ENCODE measurements at places on chromosomes 4 and X.

DNA sequence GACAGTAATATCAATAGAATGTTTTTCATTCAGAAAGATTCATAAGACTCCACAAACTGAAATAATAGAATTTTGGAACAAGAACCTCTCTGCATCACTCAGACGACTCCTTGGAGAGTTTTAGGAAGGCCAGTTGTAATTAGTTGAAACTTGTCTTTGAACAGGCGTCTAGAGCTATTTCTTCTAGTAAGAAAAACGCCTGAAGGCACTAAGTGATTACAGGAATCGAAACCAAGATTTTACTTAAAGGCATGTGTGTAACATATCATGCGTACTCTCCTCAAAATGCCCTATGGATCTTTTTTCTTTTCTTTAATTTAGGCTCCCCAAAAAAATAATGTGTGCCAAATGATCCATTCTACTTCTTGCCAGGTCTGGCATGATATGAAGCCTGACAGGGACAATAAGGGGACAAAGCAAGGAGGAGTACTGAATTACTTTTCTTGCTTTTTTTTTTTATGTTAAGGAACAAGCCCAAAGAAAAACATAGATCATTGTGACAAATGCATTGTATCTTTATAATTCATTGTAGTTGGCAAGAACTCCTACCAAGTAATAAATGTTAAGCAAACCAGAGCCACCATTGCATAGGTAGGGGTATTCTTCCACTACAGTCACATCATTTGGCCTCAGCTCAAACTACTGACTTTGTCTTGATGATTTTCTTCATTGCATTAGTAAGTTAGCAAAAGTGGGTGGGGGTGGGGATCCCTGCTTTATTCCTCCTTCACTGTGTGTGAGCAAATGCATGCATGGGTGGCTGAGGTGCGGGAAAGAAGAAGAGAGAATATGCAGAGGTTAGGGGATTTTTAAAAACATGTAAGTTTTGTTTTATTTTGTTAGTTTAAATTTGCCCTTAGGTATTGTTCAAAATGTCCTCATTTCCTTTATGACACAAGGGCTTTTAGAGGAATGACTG is 79.9 kb upstream of the ATOH1 start:
- no peak for DNase-seq

- no peak for DNase-seq
These were observed 42.2 kb upstream of the PUDP start for GRCh38 chrX:7190157-7190556.

GRCh38 chrX:143500751-143501150 is 16.5 kb downstream of the SPANXN3 start:
- no peak for DNase-seq

DNA sequence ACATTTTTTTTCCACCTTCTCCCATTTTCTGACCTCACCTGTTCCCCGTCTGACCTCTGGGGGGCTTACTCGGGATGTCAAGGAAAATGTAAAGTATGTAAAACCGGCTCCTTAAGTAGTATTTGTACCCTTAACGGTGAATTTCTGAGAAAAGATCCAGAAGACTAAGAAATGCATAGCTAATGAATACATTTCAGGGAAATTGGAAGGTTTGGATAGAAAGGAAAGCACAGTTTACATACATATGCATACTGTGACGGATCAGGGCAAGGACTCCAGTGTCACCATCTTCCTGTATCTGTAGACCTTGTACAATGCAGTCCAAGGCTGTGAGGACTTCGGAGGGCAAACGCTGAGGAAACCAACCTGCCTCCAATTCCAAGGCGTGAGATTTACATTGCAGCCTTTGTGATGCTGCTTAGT is 2185.9 kb upstream of the TENM3 start:
- DNase-seq, result no peak

- no peak for DNase-seq
These were observed 131.8 kb downstream of the SPOCK3 start for GRCh38 chr4:167102475-167102874.

DNA sequence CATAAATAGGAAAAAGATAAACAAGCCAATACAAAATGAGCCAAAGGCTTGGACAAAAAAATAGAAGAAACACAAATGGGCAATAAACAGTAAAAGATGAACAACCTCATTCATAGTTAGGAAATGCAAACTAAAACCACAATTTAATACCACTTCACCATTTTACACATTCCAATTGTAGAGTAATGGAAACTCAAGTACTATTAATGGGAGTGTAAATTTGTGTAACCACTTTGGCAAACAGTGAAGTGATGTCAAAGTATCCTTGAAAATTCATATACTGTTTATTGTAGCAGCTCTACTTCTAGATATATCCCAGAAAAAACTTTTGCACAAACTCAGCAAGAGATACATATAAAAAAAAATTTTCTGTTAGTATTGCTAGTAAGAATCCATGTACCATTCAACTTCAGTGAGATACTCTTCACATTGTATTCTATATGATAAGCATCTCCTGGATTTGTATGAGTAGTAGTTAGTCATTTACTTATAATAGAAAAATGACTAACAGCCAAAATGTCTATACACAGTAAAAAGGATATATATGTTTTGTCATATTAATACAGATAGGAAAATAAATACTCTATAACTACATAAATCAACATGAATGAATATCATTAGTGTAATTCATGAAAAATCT is 229.8 kb downstream of the DKK2 start:
- DNase-seq, result no peak

GRCh38 chr4:92953462-92953861 is 649.7 kb downstream of the GRID2 start:
- DNase-seq, result no peak

- DNase-seq, result no peak
These were observed 1.2 kb upstream of the NEUROG2 start for GRCh38 chr4:112517067-112517634.

DNA sequence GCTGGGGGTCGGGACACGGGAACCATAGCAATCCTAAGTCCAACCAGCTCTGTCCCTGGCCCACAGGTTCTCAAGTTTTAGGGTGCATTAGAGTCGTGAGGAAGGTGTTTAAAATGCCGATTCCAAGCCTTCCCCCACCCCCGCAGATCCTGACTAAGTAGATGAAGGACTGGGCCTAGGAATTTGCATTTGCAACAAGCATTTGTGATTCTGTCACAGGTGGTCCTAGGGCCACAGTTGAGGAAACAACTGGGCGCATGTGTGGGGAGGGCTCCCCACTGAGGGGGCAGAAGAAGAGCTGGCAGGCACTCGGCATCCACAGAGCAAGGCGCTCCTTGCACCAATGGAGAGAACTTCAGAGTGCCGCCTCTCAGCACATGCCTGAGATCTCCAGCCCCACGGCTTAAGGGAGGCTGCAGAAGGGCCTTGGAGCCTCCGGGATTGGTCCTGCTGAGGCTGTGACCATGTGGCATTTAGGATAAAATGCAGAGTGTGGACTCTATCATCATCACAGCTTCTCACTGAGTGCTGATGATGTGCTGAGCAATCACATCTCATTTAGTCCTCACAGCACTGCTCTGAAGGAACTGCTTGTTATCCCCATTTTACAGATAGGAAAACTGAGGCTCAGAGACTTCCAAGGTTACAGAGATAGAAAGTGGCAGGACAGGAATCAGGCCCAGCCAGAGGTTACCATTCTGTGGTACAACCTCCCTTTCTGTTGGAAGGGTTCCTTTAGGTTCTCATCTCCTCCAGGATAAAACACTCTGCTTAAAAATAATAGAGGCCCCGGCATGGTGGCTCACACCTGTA is 16.7 kb downstream of the SEL1L3 start:
- no peak for DNase-seq

GRCh38 chrX:10932842-10933440 is 178.2 kb upstream of the HCCS start:
- DNase-seq, result no peak

GRCh38 chr4:13403833-13404232 is 80.3 kb downstream of the RAB28 start:
- DNase-seq, result no peak

DNA sequence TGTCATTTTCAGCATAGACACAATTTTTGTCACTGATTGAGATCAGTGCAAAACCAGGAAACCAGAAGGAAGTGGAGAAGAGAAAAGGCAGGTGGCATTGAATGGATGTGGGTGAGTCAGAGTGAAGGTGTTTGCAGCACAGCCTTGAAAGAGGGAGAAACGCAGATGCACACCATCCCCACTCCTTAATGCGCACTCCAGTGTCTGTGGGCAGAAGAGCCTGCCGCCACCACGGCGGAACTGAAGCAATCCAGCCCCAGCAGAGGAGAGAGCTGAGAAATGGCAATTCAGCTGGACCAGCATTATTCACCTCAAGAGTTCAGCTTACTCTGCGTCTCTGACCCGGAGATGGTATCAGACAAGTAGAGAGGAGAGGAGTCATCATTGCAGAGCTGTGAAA is 393.1 kb upstream of the FRG1 start:
- no peak for DNase-seq

DNA sequence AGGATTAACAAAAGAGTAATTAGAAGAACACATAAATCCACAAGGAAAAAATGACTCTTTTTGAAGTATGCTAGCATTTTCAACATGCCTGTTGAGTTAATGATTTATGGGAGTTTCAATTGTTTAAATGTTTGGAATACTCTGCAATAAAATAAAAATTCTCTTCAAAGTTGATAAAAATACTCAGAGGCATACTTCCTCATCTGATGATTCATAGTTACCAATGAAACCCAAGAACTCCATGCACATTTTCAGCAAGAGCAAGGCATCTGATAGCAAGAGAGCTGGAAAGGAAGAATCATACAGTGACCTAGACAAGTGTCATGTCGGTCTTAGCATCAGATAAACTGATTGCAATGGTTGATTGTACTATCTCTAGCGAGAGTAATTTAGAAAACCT is 443.7 kb upstream of the ATOH1 start:
- no peak for DNase-seq
